D721Med (cell line): ENCODE measurements at places on chromosomes 3 and 15.

- no peak for DNase-seq
Observed at GRCh38 chr3:14716591-14716990, 41.6 kb downstream of the C3orf20 start.

- DNase-seq, result peak; percentile 86
Observed at GRCh38 chr3:48273594-48274211, 32.8 kb downstream of the ZNF589 start.

DNA sequence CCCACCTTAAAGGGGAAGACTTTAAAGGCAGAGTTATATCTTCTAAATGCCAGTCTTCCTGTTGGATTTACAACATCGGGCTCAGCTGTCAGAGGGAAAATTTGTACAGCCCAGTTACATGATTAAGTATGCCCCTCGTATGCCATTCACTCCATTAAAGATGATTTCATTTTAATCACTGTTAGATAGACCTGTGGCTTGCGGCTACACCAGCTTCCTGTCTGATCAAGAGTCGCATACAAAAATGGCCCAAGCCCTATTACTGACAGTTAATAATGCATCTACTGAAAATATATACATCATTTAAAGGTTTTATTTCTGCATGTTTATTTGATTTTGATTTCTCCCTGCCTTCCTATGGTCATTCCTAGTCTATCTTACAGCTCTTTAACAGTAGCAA, 7.1 kb downstream of the EIF4E3 start:
- no peak for DNase-seq

- DNase-seq, result no peak
Observed at GRCh38 chr3:179037351-179037750, 34.3 kb downstream of the ZMAT3 start.

- DNase-seq, result no peak
Observed at GRCh38 chr3:23113455-23114171, 89.5 kb upstream of the UBE2E2 start.

DNA sequence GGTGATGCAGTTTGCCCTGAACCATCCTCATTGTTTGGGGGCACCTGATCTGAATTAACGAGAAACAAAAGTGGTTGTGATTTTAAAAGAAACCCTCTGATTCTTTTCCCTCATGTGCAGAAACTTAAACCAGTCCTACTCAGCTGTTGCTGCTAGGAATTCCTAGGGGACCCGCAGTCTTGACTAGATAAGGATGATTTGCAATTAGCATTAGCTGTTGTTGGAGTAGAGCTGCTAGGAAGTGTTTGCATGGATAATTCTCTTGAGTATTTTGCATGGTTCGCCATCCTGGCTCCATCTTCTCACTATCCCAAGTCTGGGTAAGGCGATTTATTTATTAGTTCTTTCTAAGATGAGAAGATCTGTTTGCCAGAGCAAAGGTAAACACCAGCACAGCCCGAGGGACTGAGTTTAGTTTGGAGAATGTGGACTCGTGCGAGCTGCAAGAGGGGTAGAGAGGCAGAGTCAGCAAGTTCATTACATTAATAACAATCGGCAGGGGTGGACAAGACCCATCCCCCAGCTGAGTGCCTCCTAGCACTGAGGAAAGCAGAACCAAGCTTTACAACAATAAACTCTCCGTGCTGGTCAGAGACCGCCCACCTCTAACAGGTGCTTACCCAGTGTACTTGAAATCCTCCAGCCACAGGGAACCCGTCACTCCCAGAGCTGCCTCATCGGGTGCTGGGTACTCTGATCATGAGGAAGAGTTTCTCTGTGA, 4.1 kb downstream of the FGD5 start:
- DNase-seq, result no peak

GRCh38 chr3:140552403-140552802, 125.5 kb upstream of the TRIM42 start:
- no peak for DNase-seq

- DNase-seq, result no peak
Observed at GRCh38 chr15:92152983-92153382, 240.7 kb upstream of the ST8SIA2 start.

GRCh38 chr15:29090617-29091466, 178.8 kb downstream of the NSMCE3 start:
- DNase-seq, result no peak

DNA sequence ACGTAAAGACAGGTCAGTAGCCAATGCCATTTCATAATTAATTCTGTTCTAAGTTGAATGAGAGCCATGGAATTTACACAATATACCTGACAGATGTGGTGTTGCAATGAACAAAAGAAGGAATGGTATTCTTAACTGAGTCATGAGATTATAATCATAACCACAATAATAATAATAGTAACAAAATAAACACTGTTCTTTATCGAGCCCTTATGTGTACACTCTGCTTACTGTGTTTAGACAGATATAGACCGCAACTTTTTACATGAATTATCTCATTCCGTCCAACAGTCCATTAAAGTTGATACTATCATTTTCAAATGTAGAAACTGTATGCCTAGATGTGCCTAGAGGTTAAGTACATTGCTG, 28.2 kb upstream of the SCAANT1 start:
- DNase-seq, result no peak

GRCh38 chr3:191959876-191960413, 499.0 kb downstream of the PYDC2 start:
- DNase-seq, result no peak

- DNase-seq, result no peak
Observed at GRCh38 chr3:149555927-149556326, 81.4 kb downstream of the TM4SF4 start.

- no peak for DNase-seq
Observed at GRCh38 chr3:106589311-106589942, 720.6 kb upstream of the CBLB start.

- DNase-seq, result no peak
Observed at GRCh38 chr3:186824430-186825139, 17.9 kb upstream of the ADIPOQ start.

DNA sequence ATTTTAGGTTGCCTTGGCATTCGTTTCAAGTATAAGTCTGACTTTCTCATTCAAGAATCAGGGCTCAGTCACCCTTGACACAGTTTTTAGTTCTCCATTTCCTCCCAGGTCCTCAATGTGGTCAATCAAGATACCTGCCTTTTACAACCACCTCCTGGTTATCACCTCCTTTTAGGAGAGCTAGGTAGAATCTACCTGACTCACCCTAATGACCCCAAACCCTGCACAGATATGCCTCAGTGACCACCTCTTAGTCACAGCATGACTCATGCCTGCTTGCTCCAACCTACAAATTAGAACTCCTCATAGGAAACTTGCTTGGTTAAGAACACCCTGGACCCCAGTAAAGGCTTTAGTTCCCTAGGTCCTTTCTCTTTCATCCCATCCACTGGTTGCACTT, 22.5 kb downstream of the DMXL2 start:
- no peak for DNase-seq

GRCh38 chr3:101195951-101196713, 124.2 kb downstream of the IMPG2 start:
- DNase-seq, result no peak

DNA sequence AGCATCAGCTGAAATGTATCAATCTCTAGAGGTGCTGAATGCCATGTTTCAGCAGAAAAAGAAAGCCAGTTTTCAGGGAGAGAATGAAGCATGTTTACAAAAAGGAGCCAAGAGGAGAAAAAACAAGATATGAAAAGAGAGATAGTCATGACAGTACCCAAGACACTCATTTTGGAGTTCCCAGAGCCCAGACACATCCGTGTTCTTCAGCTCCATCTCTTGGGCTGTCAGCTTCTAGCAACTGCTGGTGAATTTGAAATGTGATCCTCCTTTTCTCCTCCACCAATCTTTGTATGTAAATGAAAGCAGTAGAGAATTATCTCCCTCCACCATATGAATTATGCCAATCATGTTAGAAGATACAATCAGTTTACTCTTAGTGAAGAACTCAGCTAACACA, 93.0 kb upstream of the SLC25A36 start:
- DNase-seq, result no peak

DNA sequence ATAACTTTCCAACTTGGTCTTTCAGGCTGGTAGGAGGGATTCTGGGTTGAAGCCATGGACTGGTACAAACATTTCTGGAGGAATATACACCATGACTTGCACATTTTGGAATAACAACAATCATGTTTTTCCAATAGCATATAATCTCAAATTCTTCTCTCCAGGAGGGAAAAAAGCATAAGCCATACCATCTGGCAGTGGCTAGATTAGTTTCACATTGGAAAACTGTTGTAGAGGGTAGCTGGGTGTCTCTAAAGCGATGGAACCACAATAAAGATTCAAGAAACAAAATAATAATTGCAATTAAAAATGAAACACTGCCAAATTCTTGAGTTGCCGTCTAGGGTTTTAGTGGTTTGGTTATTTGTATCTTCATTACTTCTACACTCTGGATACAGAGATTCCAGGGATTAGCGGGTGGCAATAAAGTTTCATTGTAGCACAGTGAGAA, 278.5 kb upstream of the RASGRP1 start:
- DNase-seq, result no peak

DNA sequence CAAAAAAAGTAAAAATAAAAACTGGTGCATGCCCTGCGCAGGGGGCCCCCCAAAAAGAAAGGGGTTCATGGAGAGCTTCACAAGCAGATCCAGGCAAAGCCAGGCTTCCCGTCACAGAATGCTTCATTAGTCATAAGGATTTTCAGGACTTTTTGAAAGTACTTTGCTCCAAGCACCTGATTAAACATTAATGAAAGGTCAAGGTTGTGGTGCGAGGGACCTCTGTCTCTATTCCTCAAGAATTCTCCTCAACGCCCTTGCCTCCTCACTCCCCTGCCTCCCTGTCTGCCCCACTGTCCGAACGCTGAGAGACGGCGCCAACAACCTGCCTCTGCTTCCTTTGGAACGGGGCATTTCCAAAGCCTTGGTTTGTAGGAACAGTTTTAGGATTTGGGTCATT, 240.1 kb upstream of the IGF1R start:
- no peak for DNase-seq

GRCh38 chr3:119598410-119599098, 869 bp downstream of the PLA1A start:
- DNase-seq, result no peak

DNA sequence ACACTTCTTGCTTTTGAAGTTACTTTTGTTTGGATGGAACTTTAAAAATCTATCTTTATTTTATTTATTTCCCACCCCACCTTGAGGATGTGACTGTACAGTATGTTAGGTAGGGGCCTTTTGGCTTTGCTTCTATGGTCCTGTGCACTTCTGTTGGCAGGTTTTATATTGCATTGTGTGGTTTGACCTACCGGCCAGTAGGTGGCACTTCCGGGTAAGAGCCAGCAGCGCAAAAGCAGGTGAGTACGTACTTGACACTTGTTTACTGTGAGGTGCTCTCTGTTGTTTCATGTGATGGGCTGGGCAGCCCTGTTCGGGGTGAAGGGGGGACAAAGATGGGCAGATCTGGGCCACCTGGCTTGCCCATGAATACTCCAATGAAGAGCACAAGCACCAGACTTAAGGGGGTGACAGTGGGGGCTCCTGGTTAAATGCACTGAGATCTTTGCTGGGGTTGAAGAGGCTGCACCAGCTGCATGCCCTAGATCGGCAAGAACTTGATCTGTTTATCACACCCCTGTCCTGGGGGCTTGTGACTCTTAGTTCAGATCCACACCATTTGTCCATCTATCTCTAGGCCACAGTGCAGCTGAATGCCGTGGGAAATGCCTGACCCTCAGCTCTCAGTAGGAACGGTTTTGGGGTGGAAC, 131.6 kb downstream of the NLGN1 start:
- peak; percentile 9 for DNase-seq

DNA sequence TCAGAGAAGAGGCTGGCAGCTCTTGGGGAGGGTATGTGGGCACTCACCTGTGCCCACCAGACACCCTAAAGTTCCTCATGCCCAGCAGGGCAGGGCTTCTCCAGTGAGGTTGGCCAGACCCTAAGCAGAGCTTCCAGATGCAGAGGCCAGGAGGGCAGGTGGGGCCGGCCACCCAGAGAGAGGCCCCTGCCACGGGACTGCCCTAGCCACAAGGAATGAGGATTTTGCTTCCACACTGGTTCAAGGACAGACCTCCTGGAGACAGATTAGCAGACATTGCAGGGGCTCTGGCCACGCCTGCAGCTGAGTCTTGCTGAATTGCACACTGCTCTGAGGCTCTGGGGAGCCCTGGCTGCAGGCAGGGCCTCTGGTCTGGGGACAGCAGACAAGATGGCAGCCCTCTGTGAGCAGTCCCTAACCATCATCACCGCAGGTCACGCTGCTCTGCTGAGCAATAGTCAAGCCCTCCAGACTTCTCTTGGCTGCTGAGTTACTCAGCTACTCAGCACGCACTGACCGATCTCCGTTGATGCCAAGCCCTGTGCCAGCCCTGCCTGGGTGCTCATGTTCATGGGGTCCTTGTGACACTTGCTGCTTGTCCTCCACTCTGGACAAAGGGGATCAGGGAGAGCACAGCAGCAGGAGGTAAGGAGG, 117.4 kb upstream of the ABHD17C start:
- no peak for DNase-seq

DNA sequence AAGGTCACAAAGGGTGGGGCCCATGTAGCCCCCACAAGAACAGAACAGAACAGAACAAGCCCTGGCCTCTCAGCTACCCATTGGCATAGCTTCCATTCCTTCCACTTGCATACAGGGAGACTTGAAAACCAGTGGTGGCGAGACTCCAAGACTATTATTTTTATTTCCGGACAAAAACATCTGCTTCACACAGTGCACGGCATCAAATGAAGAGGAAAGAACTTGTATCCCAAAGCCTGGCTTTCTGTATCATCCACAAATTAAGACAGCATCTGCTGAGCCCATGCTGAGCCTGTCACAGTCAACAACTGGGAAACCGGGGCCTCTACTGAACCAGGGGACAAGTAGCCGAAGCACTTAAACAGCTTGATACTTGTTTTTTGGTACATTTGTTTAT, 56.0 kb downstream of the CLEC3B start:
- DNase-seq, result no peak

- no peak for DNase-seq
Observed at GRCh38 chr15:96767703-96768434, 437.4 kb downstream of the NR2F2 start.
